ENCODE measurements at places on chromosomes 3 and 15.

- no peak for DNase-seq
Observed at GRCh38 chr3:106795553-106795952, 581.7 kb upstream of the CCDC54 start.

GRCh38 chr15:100253640-100254039, 88.1 kb downstream of the ADAMTS17 start:
- no peak for DNase-seq

DNA sequence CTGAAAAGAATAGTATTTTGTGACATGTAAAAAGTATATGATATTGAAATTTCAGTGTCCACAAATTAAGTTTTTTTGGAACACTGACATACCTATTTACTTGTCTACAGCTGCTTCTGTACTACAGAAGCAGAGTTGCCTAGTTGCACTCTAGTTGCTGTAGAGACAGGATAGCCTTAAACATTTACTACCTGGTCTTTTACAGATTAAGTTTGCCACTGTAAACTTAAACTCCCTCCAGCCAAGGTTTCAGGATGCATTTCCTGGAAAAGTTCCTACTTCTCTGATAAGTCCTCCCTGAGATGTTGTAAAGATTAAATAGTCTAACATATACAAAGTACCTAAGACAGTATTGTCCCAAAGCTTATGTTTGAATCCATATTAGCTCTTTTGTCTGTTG, 17.4 kb upstream of the AGTR1 start:
- DNase-seq = no peak

- DNase-seq = no peak
Observed at GRCh38 chr15:91374336-91374735, 274.3 kb downstream of the SV2B start.

DNA sequence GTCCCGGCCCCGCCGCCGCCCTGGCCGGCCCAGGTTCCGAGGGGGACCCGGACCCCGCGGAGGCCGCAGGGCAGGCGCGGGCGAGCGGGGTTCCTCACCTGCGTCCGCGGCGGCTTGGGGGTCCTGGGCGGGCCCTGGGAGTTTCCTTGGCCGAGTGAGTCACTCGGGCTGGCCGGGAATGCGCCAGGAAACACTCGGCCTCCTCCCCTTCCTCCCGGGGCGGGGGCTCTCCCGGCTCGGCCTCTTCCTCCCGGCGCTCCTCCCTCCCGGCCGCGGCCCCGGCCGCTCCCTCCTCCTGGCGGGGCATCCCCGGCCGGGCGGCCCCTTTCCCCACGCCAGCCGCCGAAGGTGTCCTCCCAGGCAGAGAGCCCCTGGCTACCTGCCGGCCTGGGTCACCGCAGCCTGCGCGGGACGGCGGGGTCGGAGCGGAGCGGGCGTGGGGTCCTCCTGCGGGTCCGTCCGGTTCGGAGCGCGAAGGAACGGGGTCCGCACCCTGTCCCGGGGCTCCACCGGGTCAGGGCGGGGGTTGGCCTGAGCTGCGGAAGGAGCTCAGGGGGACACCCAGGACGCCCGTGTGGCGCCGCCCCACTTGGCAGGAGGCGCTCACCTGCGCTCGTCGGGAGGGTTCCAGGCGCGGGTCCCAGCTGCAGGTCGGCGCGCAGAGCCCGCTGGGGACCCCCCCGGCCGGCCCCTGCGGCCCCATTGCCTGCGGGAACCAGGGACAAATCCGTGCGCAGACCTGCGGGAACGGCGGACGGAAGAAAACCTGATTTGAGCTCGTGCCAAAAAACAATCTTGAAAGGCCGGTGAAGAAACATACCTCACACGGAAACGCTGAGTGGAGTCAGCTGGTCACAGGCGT, at the start of gene CYFIP1:
TSS of gene CYFIP1 (minus strand) at position 180 of the 862 bp plus-strand sequence. CDS start 33,083 bp downstream, outside the sequence.
- no peak for DNase-seq

DNA sequence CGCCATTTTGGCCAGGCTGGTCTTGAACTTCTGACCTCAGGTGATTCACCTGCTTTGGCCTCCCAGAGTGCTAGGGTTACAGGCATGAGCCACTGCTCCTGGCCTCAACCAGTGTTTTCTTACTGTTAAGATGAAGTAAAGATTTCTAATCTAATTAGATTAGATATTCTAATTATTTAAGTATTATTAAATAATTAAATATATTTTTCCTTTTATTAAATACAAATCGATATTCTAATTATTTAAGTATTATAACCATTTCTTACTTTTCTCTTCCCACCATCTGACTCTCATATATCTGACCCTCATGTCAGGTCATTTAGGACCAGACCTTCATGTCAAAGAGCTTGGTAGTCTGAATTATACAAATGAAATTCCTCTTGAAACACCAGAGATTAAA, 1291.9 kb upstream of the EPHA6 start:
- no peak for DNase-seq

Data from naive thymus-derived CD8-positive, alpha-beta T cell (primary cell).